ENCODE measurements at places on chromosomes 16 and 17.
A peak's percentile ranks its signal among the peaks of the same experiment; 100 is the strongest.

DNA sequence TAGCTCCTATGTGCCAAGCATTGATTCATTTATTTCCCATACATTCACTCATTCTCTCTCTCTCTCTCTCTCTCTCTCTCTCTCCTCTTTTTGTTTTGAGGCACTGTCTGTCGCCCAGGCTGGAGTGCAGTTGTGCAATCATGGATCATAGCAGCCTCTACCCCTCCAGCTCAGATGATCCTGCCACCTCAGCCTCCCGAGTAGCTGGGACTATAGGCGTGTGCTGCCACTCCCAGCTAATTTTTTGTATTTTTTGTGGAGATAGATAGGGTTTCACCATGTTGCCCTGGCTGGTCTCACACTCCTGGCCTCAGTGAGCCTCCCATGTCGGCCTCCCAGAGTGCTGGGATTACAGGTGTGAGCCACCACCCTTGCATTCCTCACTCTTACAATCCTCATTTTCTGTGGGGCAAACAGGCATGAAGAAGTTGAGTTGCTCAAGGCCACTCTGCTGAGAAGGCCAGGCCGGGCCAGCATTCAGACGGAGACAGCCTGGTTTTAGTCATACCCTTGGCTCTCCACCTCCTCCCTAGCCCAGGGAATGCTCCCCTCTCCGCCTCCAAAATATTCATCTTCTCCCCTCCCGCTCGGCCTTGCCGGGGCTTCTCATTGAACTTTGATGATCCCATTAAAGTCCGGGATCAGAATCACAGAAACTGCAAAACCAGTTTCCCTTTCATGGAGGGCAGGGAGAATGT, 765 bp upstream of the PRM2 start:
- DNase-seq, result no peak

DNA sequence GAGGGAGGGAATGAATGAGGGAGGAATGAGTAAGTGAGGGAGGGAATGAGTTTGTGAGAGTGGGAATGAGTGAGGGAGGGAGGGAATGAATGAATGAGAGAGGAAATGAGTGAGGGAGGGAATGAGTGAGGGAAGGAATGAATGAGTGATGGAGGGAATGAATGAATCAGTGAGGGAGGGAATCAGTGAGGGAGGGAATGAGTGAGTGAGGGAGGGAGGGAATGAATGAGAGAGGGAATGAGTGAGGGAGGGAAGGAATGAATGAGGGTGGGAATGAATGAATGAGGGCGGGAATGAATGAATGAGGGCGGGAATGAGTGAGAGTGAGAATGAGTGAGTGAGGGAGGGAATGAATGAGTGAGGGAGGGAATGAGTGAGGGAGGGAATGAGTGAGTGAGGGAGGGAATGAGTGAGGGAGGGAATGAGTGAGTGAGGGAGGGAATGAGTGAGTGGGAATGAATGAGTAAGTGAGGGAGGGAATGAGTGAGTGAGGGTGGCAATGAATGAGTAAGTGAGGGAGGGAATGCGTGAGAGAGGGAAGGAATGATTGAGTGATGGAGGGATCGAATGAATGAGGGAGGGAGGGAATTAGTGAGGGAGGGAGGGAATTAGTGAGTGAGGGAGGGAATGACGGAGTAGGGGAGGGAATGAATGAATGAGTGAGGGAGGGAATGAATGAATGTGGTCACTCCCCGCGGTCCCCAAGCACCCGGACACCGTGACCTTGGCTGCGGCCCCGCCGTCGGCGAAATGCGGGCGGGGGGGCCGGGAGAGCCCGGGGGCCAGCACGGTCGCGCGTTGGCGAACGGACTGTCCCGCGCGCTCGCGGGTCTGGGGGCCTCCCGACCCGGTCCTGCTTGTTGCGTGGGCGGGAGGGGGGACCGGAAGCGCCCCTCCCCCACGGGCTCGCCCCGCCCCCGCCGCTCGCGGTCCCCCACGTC, 1.1 kb upstream of the UBE2I start:
- peak; percentile 45 for DNase-seq

DNA sequence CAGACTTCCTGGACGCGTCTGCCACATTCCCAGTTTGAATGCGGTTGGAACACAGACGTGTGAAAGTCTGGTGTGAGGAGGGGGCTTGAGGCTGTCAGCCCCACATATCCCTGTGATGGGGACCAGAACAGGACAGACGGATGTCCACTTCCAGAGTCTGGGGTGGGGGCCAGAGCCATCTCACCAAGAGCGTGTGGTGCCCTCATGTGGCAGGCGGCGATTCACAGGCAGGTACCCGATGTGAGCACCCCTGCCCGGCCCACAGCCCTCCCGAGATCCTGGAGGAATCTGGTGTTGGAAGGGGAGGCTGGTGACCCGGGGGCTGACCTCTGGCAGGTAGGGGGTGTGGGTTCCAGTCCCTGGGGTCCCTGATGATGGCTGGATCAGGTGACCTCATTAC, 51.5 kb downstream of the ENGASE start:
- DNase-seq, result no peak

GRCh38 chr17:68185820-68186219, 62.0 kb upstream of the AMZ2 start:
- DNase-seq, result no peak

GRCh38 chr16:4640572-4641305, 16.1 kb downstream of the MGRN1 start:
- DNase-seq, result no peak

GRCh38 chr16:75108792-75109731, 7.5 kb downstream of the LDHD start:
- DNase-seq, result peak; percentile 84

GRCh38 chr16:12434567-12434966, 369.1 kb downstream of the CPPED1 start:
- no peak for DNase-seq

DNA sequence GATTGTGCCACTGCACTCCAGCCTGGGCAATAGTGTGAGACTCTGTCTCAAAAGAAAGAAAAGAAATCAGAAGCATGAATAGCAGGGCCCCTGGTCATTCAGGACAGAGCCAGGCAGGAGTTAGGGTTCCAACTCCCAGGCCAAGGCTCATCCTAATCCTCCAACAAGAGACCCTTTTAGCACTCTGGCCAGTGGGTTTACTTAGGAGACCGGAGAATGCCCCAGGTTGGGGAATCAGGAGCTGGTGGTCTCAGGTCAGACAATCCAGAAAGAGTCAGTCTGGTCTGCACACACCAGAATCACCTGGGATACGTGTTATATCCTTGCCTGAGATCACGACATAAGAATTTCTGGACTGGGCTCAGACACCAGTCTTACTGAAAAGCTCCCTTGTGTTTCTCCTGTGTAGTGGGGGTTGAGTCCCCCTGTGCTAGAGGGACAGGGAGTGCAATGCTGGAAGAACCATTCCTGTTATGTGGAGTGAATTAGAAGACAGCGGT, 48.7 kb downstream of the CCDC42 start:
- no peak for DNase-seq

- no peak for DNase-seq
Observed at GRCh38 chr17:57924677-57925076, 30.5 kb downstream of the CUEDC1 start.

DNA sequence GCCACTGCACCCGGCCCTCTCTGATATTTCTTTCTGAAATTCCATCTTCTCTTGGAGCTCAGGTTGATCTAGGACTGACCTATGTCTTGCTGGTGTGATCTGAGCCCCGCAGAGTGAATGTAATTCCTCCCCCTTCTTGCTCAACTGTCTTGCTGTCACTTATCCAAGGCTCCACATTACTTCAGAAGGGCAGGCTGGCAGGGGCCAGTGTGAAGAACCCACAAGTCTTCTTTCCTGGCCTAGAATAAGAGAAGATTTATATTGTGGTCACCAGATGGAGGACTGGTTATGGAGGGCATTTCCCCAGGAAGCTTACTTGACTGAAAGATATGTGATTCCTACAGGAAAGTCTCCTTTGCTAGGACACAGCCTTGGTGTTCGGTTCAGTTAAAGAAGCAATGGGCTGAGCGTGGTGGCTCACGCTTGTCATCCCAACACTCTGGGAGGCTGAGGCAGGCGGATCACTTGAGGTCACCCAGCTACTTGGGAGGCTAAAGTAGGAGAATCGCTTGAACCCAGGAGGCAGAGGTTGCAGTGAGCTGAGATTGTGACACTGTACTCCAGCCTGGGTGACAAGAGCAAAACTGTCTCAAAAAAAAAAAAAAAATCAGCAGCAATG, 13.4 kb downstream of the ITGAL start:
- DNase-seq, result no peak

GRCh38 chr17:77604973-77605313, 353.6 kb upstream of the TNRC6C start:
- DNase-seq, result no peak

DNA sequence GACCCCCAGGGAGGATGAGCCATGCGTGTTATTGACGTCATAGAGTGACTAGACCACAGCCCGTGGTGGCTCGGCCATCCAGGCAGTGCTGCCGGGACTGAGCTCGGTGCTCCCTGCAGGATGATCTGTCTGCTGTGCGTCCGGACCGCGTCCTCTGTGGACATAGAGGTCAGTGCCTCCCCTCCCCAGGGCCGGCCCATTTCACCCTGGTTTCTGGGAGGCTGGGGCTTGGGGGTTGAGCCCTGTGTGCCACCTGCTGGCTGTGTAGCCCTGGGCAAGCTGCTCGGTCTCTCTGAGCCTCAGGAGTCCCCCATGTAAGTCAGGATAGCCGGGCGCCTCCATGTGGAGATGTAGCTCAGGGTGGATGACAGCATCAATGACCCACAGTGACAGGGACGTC, 8.3 kb downstream of the TSC2 start:
- DNase-seq, result no peak

DNA sequence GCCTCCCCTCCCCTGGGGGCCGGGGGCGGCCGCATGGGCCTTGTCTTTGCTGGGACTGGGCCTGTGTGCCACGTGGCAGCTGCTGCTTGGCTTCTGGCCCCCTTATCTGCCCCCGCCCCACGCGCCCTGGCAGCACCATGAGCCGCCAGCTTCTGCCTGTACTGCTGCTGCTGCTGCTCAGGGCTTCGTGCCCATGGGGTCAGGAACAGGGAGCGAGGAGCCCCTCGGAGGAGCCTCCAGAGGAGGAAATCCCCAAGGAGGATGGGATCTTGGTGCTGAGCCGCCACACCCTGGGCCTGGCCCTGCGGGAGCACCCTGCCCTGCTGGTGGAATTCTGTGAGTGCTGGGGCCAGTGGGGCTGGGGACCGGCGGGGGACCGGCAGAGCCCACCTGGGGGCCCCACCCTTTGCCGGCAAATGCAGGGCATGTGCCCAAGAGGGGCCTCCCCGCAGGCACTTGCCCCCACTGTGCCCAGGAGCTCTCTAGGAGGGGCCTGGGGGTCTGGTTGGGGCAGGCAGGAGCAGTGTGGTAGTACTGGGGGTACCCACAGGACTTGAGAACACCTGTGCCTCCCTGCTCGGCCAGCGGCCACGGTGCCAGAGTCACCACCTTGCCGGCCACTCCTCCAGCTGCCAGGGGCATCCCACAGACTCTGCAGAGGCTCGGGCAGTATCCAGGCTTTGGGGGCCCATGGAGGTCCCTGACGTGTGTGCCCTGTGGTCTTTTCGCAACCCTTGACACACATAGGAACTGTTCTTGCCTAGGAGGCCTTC, at the start of gene PDIA2:
Gene PDIA2 (plus strand): TSS at position 132 of the 773 bp plus-strand sequence. CDS start 6 bp downstream, at position 138.
- no peak for DNase-seq

DNA sequence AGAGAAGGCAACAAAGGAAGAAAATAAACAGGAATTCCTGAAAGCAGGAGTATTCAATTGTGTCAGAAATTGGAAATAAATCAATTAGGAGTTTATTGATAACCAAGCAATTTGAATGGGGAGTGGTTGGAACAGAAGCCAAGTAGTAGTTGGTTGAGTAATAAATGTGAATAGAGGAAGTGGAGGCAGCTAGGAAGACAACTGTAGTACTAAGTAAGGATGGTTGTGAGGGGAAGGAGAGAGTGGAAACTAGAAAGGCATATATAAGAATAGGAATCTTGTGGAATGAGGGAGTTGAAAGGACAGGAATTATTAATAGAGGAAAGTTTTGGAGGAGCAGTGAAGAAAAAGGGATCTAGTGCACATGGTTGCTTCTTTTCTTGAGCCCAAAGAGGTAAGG, 34.4 kb downstream of the NFAT5 start:
- DNase-seq, result no peak

DNA sequence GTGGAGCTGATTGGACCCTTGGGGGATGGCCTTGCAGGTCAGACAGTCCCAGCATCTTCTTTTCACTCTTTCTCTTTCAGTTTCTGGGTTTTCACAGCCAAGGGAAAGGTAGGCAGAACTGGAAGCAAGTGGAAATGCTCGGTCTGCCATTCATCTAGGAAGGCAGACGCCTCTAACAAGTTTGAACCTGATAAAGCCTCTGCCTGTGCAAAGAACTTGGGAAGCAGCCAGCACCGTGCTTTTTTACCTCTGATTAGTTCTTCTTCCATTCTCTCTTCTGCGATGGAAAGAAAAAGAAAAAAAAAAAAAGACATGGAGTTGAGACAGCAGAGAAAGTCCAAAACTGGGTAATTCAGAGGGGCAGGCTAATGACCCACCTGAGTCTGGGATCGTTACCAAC, 997.8 kb upstream of the EEF2KMT start:
- no peak for DNase-seq

GRCh38 chr17:12053552-12053951, 32.9 kb downstream of the MAP2K4 start:
- no peak for DNase-seq

- no peak for DNase-seq
Observed at GRCh38 chr16:144797-145252, 6.4 kb upstream of the NPRL3 start.

DNA sequence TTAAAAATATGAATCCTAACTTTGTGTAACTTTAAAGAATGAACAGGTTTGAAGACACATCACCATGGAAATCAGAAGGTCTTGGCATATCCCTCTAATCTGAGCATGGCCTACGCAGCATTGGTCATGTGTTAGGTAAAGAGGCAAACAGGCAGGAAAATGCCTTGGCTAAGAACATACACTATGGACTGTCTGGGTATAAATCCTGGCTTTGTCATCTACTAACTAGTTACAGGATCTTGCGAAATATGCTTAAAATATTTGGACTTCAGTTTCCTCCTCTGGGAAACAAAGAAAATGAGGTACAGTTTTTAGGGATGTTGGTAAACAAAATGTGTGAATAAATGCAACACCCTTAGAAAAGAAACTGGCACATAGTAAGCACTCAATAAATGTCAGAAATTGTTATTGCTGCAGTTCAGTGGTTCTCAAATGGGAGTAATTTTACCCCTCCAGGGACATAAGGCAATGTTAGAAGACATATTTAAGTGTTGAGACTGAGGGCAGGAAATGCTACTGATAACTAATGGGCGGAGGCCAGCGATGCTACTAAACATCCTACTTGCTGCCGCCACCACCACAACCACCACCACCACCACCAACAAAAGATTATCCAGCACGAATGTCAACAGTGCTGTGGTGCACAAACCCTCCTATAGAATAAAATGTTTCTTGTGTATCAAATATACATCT, 770.8 kb upstream of the SOX9 start:
- DNase-seq, result no peak

DNA sequence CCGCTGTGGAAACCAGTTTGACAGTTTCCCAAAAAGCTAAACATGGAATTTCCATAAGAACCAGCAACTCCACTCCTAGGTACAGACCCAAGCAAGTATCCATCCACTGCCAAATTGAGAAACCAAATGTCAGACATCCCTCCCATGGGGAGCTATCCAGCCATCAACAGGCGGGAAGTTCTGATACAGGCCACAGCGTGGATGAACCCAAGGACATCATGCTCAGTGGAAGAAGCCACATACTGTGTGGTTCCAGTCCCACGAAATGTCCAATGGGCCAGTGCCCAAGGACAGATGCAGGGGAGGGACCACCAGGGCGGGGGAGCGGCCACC, 12.6 kb upstream of the BAIAP2 start:
- no peak for DNase-seq
